ENCODE measurements at places on chromosomes 7 and 10.
A peak's percentile ranks its signal among the peaks of the same experiment; 100 is the strongest.

DNA sequence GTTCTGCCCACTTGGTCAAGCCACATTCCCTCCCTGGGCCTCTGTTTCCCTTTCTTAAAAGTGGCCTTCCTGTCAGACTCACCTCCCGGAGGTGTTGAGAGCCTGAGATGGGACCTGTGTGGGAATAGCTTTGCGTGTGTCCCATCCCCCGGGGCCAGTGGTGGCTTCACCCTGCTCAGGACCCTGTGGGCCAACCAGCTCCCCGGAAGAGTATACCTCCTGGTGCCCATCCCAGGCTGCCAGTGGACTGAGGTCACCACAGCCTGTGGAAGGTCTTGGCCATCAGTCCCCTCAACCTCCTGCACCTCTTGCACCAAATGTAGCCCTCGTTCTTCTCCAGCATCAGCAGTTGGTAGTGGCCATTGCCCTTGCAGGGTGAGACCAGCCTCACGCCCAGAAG is 145.1 kb downstream of the RGS10 start:
- no peak for DNase-seq

DNA sequence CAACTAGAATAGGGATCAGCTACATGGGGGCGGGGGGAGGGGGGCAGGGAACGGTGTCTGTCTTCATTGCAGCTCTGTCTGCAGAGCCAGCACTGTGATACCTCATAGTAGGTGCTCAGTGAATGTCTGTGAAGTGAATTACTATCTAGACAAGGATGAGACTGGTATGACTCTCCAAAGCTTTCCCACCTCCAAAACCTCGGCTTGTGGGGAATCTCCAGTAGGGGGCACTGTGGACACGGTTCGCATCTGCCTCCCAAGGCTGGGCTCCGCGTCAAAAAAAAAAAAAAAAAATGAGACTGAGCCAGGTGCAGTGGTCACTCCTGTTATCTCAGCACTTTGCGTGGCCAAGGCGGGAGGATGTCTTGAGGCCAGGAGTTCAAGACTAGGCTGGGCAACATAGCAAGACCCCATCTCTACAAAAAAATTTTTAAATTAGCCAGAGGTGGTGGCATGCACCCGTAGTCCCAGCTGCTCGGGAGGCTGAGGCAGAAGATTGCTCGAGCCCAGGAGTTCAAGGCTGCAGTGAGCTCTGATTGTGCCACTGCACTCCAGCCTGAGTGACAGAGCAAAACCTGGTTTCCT is 9.6 kb downstream of the TRIM56 start:
- DNase-seq = no peak

- DNase-seq = no peak
These were observed 42.5 kb upstream of the LRGUK start for GRCh38 chr7:134084488-134085144.

GRCh38 chr10:30782537-30783461 is 153.2 kb upstream of the LYZL2 start:
- no peak for DNase-seq

- DNase-seq = no peak
These were observed 69.6 kb downstream of the SDHAF3 start for GRCh38 chr7:97187067-97187466.

DNA sequence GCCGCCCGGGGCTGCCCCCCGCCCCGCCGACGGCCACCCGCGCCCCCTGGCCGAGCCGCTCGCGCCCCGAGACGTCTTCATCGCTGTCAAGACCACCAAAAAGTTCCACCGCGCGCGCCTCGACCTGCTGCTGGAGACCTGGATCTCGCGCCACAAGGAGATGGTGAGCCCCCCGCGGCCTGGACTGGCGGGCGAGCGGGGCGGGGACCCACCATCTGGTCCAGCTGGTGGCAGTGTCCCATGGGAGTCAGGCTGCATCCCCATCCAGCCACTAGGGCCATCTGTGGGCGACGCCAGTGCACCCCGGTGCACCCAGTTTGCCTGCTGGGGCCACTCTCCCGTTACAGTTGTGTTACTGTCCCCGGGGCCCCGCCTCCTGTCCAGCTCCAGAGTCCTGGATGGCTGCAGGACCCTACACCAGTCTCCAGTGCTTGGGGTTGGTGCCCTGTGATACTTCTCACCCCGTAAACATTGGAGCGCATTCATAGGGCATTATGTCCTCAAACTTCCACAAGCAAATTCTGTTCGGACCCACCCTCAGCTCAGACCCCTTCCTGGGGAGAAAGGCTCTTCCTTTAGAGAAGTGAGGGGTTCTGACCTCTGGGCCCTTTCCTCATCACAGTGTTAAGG is 672 bp downstream of the LFNG start:
- peak; percentile 29 for DNase-seq

DNA sequence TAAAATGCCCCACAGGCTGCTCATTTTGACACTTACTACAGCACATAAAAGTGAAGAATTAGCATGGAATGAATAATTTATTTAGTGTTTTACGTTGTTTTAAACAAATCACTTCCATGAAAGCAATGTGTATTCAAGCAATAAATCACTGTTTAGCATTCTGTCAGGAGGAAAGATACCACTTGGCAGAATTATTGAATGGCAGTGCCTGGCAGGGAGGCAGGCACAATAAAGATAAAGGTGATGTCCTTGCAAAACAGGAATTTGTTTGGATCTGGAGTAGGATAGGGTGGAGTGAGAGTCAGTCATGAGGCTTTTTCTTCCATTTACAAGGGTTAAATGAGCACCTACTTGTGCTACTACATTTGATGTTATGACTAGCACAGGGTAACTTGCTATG is 190.8 kb downstream of the SORCS1 start:
- no peak for DNase-seq

DNA sequence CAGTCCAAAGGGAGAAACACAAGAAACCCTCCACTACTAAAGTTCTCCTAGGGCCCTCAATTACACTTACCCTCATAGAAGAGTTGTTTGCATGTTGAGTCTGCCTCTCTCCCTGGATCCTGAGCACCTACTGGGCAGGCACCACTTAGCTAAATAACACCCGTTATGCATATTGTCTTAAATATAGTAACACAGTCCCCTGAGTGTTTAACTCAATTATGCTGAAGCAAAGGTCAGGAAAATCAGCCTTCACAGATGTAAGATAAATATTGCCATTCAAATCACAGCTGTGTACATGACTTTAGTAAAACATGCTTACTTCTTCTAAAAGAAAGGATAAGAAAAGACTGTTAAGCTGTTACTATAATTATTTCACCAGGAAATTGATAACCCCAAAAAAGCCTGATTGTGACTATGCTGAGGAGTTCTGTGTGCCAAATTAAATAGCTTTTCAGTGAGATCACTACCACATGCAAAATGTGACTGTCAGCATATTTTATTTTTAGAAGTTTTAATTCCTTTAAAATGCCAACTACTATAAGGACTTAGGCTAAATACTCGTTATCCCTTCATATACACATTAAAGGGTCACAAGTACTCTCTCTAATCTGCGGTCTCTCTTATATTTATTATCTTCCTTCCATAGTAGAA is 733.9 kb upstream of the PHF14 start:
- no peak for DNase-seq

- no peak for DNase-seq
These were observed 77.5 kb upstream of the CUX1 start for GRCh38 chr7:101739775-101740398.

DNA sequence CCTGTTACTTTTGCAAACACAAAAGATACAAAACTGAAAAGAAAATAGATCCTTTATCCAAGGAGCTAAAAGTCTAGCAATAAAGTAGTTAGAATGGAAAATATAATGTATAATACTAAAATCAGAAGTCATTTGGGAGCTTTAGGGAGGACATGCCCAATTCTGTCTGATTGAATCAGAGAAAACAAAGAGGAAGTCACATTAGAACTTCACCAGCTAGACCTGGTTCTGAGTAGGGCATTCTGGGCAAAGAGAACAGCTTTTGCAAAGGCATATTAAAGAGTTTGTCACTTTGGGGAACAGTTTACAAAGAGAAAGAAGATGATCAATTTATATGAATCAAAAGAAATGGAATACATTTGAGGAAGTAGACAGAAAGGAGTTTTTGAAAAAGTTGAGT is 107.0 kb upstream of the PRSS1 start:
- DNase-seq = no peak

- no peak for DNase-seq
These were observed 137.1 kb downstream of the KAT6B start for GRCh38 chr10:74963549-74963948.

DNA sequence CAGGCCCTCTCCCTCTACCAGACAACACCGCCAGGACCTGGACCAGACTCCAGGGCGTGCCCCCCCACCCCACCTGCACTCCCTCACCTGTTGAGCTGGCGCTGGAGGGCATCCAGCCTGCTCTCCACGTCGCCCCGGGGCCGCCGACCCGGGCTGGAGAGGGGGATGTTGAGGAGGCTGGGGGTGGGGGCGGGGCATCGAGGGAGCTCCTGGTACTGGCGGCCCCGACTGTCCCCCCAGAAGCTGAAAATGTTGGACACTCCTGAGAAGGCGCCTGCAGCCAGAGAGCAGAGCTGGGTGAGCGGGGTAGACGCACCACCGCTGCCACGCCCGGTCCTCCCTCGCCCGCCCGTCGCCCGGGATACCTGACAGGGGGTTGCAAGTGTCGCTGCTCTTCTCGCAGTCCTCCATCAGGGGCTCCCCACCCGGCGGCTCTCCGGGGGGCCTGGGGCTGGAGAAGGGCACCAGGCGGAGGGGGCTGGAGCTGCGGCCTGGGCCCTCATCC is 30.8 kb downstream of the KCNH2 start:
- DNase-seq = no peak

DNA sequence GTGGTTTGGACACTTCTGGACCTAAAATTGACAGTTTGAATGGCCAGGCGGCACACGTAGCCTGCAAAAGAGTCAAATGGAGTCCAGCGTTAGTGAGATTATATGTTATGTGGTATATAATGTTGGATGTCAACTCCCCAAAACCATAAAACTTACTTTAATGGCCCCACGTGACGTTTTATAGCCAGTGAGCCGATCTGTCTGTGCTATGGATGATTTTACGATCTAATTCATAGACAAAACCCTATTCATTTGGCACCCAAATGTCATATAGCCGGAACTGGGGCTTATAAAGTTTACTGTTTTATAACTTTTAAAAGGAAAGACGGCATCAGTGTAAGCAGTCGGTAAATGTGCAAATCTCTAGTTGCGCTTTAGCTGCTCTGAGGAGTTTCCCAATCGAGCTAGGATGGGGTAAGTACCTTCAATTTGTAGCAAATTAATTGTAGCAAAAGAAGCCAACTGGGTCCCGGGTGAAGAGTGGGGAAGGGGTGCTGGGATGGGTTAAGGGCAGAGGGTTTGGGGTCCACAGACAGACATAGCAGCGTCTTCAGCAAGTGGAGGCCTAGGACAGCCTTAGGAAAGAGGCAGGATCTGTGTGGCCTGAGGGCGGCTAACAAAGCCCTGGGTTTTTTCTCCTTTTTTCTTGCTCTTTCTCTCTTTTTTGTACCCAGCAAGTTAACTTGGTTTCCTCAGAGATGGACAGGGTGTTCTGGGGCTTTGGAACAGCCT is 3.2 kb downstream of the HOXA5 start:
- DNase-seq = no peak

- no peak for DNase-seq
These were observed 341.2 kb downstream of the ACTR3B start for GRCh38 chr7:153100691-153101237.

DNA sequence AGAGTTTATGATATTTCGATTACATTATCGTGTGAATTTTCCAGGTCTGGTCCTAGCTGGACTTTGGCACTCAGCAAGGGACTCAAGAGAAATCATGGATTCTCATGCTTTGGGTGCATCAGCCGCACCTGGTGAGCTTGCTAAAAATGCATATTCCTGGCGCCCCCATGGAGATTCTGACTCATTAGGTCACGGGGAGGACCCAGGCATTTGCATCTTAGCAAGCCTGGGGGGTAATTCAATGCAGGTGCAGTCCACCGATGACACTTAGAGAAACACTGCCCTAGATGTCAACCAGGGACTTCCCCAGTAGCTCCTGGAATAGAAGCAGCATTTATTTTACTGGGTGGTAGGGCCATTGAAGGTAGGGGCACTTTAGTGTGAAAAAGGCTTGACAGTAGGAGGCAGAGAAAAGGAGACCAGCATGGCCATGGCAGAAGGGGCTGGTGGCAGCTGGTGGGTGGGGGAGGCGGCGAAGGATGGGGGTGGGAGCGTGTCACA is 29.9 kb upstream of the PDCD4 start:
- no peak for DNase-seq

DNA sequence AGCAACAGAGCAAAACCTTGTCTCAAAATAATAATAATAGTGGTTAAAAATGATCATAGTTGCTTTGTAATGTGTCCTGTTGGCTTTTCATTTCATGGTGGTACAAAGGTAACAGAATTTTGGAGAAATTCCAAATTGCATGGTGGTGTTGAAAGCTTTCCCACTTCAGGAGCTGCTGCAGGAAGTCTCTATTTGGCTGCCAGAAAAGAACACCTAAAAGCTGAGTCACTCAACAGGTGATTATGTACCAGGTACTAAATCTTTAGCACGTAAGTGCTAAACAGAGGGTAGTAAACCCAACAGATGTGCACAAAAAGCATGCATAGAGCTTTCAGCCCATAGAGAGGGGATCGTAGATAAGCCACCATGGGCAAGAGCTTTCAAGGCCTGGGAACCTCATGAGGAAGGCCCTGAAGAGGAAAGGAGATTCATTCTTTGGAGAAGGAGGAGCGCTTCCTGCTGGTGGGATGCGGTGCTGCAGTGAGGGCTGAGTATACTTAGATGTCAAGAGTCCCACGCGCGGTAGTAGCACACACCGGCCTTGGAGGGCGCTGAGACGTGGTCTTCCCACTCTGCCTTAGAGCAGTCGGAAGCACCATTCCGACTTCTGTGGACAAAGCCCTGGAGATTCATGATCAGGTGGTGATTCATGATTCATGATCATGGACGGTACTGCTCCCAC is 118.7 kb downstream of the RALA start:
- peak; percentile 46 for DNase-seq

DNA sequence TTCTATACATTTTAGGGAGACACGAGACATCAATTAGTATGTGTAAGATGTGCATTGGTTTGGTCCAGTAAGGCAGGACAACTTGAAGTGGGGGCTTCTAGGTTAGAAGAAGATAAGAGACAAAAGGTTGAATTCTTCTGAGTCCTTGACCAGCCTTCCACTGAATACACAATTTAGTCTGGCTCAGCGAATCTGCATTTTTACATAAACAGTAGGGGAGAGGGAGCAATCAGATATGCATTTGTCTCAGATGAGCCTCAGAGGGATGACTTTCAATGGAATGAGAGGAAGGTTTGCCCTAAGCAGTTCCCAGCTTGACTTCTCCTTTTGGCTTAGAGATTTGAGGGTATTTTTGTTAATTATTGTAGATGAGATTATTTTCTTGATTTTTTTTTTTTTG is 20.0 kb upstream of the C10orf90 start:
- no peak for DNase-seq

DNA sequence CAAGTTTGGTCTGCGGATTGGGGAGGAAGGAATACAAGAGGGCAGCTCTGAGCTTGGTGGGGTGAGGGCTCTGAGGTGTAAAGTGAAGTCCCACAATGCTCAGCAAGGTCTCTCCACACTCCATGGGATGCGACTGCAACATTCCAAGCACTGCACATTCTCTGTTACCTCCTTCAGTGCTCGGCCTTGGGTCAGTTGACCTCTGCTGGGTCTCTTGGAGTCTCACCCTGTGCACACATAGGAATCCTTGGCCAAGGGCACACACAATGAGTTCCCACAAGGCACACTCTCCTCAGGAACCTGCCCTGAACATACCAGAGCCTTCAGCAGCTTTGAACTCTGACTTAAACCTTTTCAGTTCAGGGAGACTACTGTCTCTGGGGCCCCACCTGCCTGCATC is 2.4 kb upstream of the WDFY4 start:
- DNase-seq = no peak

Measured in activated T-helper 2 cell treated with anti-CD3 and anti-CD28 coated beads, Interferon-gamma antibody, Interleukin-2, Interleukin-4, amounts not matched to agents 10 μg/mL and 5 μg/mL and 100 μg/mL, durations not matched to agents 14 hours and 24 hours and 36 hours (primary cell).